ENCODE measurements at places on chromosomes 7 and 10. TPM values are rescaled to one million over a fixed set of nuclear protein-coding genes. Genes with fewer than 3 reads are reported as not detected.

DNA sequence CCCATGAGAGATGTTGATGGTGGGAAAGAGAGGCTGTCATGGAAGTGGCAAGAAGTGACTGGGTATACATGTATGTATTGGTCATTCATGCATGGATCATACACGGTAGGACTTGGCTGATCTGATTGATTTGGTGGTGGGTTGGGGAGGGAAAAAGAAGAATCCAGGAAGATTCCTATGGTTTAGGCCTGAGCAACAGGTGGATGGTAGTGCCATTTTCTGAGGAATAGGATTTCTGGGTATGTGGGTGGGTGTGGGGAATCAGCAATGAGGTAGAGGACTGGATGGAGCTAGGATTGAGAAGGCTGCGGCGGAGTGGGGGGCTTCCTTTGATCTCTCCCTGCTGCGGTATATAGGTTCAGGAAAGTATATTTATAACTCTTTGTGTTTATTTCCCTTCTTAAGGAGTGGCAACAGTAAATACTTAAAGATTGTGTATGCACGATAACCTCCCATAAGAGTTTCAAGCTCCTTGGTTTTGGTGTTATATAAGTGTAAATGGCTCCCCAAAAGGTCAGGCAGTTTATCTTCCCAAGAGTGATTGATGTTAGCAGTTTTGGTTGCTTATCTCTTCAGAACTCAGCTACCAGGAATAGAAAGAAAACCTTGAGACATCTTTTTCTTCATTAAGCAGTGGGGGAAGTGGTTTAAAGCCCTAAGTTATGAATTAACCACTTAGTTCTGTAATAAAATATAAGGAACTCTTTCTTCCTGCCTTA lies 100.1 kb downstream of the LSMEM1 start:
- no peak for DNase-seq

- no peak for DNase-seq
Observed at GRCh38 chr10:59580026-59580863, 129.4 kb downstream of the SLC16A9 start.

DNA sequence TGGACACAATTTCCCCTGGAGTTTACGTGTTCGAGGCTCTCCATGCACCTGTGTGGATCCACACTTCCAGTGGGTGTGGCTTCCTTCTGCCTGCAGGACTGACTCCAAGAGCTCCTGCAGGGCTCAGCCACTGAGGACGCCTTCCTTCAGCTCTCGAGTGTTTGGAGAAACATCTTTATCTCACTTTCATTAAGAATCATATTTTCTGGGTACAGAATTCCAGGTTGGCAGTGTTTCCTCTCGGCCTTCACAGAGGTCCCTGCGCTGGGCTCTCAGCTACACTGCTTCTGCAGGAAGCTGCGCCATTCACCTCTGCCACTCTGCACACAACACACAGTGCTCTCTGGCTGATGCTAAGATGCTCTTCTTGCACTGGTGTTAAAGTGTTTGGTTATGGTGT lies 69.9 kb upstream of the NKX6-2 start:
- DNase-seq: peak; percentile 3

Gene ORC5
- 107 TPM for total RNA-seq

Gene CYP2C8
- total RNA-seq: 8.2 TPM

DNA sequence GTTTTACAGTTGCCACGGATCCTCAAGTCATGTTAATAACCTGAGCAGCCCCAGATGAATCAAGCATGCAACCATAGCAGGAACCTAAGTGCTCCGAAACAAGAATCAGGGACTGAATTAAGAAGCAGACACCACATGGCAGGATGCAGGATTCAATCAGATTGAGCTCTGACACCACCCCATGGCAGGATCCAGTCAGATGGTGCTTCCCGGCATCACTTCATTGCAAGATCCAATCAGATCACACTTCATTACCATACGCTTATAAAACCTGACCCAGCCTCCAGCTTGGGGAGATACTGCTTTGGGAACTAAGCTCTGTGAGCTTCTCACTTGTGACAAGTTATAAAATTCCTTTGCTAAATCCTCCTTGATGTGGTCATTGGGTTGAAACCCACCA lies 55.3 kb downstream of the ABCB4 start:
- no peak for DNase-seq

DNA sequence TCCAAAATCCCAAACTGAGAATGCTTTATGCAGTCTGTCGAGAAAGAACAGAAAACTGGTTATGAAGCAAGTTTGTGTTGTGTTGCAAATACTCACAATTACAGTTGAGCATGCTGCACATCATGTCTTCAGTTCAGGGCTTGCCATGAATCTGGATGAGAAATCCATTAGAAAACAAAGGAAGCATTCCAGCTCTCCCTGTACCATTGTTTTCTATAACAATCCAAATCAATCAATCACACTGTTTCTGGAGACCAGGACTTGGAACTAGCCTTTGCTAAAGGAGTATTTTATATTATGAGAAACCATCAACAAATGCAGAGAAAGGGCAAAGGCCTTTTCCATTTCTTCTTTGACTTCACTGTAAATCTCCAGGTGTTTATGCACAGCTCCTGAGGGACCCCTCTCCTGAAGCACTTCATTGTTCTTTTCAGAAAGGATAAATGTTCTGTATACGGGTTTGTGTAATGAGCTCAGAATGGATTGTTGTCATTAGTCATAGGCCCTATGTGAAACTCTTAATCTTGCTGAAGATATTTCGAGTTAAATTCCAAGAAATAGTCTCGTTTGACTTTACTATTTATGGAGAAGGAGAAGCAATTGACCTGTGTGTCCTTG lies 364.7 kb upstream of the POM121L12 start:
- DNase-seq: no peak

DNA sequence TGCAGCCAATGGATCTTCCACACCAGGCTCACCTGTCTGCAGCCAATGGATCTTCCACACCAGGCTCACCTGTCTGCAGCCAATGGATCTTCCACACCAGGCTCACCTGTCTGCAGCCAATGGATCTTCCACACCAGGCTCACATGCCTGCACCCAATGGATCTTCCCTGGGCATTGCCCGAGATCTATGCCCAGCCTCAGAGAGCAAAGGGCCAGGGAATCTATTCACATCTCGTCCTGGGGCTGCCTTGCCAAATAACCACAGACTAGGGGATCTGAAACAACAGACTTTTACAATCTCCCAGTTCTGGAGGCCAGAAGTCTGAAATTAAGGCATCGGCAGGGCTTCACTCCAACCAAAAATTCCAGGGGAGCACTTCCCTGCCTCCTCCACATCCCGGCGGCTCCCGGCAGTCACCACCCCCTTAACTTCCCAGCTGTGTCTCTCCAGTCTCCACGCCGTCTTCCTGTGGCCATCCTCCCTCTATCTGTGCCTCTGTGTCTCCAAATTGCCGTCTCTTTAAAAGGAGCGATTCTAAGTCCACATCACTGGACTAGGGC lies 92.4 kb upstream of the PPP2R2D start:
- no peak for DNase-seq

- DNase-seq: no peak
Observed at GRCh38 chr10:11678074-11678793, 63.9 kb upstream of the ECHDC3 start.

- no peak for DNase-seq
Observed at GRCh38 chr7:84533182-84533581, 338.6 kb upstream of the SEMA3A start.

Gene SAMD9L
- 6.5 TPM for total RNA-seq

GRCh38 chr10:53314876-53315275 lies 542.3 kb upstream of the MBL2 start:
- no peak for DNase-seq

- DNase-seq: no peak
Observed at GRCh38 chr7:20050241-20050966, 166.8 kb downstream of the MACC1 start.

- no peak for DNase-seq
Observed at GRCh38 chr7:45347804-45348203, 190.2 kb downstream of the RAMP3 start.

- DNase-seq: peak; percentile 12
Observed at GRCh38 chr7:45919231-45919784, 1.8 kb downstream of the IGFBP3 start.

DNA sequence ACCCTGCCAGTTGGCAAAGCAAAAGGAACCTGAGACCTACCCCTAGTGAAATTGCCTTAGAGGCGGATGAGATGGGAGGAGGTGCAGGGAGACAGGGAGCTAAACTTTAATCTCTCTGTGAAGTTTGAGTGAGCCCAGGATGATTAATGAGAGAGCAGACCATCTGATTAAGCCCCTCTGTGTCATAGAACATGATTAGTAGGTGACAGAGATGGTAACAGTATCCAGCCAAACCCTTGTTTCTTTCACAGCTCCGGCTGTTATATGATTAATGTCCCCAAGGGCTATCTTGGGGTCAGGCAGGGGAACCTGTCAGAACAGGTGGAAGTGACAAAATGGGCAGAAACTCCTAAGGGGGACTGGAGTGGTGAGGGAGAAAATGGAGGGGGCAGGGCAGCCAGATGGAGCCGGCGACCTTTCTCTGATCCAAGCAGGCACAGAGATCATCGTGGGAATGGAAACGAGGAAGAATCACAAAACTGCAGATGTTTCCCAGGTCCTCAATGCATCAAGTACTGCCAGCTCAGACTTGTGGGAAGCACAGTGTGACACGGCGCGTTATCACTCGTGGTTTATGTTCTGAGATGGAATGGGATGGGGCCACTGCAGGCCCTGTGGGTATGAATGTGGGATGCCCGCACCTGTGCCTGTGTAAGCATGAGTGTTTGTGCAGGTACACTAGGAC lies 684.2 kb downstream of the LRMDA start:
- no peak for DNase-seq

DNA sequence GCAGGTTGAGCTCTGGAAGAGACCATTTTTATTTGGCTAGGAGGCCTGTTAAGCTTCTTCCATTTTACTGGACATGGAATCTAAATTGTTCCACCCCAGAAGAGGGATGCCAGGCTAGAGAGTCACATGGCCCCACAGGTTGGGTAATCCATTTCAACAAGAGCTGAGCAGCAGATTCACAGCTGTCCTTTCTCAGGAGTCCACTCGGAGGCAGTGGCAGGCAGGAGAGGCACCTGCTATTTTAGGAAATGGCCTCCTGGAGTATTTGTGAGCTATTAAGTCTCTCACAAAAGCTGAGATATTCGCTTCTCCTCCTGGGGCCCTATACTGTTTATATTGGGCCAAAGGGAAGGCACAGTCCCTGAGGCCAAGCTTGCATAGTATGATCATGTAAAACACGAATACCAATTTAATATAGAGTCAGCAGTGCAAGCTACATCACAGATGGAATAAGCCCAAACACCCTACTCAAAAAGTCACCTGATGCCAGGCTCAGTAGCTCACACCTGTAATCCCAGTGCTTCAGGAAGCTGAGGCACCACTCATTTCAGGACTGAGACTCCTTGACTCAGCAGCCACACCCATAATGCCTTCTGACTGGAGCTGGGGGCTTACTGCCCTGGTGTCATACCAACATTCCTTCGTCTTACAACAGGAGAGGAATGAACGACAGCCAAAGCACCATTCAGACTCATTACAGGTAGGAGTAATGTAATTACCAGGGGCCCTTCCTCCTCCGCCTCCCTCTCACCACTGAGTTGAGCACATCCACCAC lies 124.1 kb downstream of the LMBR1 start:
- no peak for DNase-seq

GRCh38 chr7:13240349-13240748 lies 552.9 kb downstream of the ARL4A start:
- no peak for DNase-seq

- no peak for DNase-seq
Observed at GRCh38 chr10:73018632-73019031, 64.0 kb upstream of the PLA2G12B start.

DNA sequence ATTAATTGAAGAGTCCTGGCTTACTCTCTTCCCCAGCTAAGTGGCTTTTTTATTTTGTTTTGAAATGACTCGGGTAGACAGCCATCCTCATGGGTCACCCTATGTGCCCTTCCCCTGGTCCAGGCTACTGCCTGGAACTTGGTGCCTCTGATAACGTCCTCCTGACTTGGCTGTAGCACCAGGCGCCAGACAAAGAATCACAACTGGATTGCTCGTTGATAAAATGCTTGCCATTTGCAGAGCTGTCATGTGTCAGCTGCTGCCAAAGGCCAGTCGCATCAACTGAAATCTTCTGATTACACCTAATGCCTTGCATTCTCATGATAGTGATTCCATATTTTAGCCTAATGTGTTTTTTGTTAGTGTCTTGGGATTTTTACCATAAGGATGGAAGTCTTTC lies 27.4 kb upstream of the ABLIM1 start:
- no peak for DNase-seq

- no peak for DNase-seq
Observed at GRCh38 chr7:120014925-120015465, 258.0 kb upstream of the KCND2 start.

Gene AKR1C1
- total RNA-seq: 23.2 TPM

GRCh38 chr7:32059289-32060011 lies 10.8 kb downstream of the PDE1C start:
- no peak for DNase-seq

Gene PRKAG2
- 27.9 TPM for total RNA-seq

Gene UNCX
- not detected for total RNA-seq

DNA sequence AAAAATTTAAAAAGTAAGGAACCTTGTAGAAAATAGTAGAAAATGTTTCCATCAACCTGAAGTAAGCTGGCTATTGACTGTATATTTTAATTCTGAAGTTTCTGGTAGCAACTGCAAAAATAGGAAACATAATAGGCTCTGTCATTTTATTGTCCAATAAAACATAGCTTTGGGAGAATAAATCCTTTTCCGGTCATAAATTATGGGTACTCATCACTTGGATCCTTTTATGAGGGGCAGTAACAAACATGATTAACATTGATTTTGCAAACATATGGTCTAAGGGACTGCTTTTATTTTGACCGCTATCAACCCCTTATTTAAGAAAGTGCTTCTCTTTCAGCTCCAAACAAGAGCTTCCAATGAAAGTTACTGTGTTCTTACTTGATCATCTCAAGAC lies 495.9 kb upstream of the ANKRD30A start:
- no peak for DNase-seq

DNA sequence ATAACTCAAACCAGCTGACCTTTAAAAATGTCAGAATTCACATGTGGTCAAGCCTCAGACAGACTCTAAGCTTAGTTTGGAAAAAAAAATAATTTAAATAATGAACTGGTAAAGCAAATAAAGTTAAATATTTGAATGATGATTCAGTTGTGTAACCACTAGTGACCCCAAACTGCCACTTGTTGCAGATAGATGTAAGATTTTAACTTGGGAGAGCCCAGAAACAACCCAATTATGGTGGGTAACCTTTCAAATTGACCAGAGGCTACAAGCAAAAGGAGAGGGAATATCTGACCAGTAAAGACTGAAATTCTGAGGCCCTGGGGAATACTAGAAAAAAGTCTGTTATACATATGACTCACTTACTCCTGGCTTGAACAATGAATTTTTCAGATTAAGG lies 268.1 kb downstream of the HPSE2 start:
- DNase-seq: no peak

- DNase-seq: no peak
Observed at GRCh38 chr7:139452958-139453672, 30.4 kb downstream of the KLRG2 start.

Gene KAT6B
- total RNA-seq: 109 TPM

Gene SLC18A3
- total RNA-seq: not detected

All from testis (tissue), 5 donors.